ENCODE measurements at places on chromosomes 5 and 9. TPM values are rescaled to one million over a fixed set of nuclear protein-coding genes. Genes with fewer than 3 reads are reported as not detected.

NEUROG1 gene
- not detected for polyA plus RNA-seq

TUSC1 gene
- polyA plus RNA-seq, result 16.2 TPM

- no peak overlapping the region for H3K27ac ChIP-seq
- no peaks in the 10 kb centered on the region for H3K36me3 ChIP-seq
- H3K4me3 ChIP-seq, result no peak overlapping the region
- no peak for DNase-seq
Measured at GRCh38 chr9:15622318-15622971, 69.6 kb downstream of the CCDC171 start.

GPR150 gene
- 0.36 TPM for polyA plus RNA-seq

WDR70 gene
- polyA plus RNA-seq, result 15.4 TPM

CDKN2B gene
- 33.7 TPM for polyA plus RNA-seq

DNA sequence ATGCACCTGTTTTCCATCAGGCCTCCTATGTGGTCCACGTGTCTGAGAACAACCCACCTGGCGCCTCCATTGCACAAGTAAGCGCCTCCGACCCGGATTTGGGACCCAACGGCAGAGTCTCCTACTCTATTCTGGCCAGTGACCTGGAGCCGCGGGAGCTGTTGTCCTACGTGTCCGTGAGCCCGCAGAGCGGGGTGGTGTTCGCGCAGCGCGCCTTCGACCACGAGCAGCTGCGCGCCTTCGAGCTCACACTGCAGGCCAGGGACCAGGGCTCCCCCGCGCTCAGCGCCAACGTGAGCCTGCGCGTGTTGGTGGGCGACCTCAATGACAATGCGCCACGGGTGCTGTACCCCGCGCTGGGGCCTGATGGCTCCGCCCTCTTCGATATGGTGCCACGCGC, 1.7 kb downstream of the PCDHGB1 start:
- no peaks in the 10 kb centered on the region for H3K36me3 ChIP-seq
- no peak overlapping the region for H3K4me3 ChIP-seq
- no peak for DNase-seq
- no peak overlapping the region for H3K27ac ChIP-seq

SLC25A2 gene
- polyA plus RNA-seq, result not detected

LHX2 gene
- polyA plus RNA-seq, result not detected

DNA sequence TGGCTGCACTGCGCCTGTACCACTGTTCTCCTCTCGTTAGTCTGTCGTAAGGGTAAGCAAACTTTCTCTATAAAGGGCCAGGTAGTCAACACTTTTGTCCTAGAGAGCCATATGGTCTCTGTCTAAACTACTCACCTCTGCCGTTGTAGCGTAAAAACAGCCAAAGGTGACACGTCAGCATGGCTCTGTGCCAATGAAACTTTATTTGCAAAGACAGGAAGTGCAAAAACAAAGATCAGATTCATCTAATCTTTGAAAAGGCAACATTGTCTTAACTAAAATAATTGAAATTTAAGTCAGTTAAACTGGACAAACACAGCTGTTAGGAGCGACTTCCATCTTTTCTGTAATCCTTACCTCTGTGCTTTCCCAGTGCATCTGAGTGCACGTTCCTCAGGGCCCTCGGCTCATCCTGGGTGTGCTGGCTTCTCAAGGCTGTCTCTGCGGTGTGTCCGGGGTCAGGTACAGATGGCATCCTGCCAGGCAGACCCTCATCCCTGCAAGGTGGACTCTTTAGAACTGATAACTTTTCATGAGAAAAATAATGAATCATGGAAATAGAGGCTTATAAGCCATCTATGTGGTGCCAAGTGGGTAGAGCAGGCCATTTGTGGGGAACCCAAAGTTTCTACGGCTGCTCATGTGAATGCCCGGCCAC, 35.2 kb upstream of the IRX4 start:
- H3K27ac ChIP-seq, result no peak overlapping the region
- no peaks in the 10 kb centered on the region for H3K4me1 ChIP-seq
- H3K27me3 ChIP-seq, result peaks cover 10% of the 10 kb centered on the region
- H3K36me3 ChIP-seq, result no peaks in the 10 kb centered on the region

SLC36A3 gene
- not detected for polyA plus RNA-seq

GRCh38 chr9:37163299-37163698, 42.9 kb downstream of the ZCCHC7 start:
- H3K36me3 ChIP-seq, result no peaks in the 10 kb centered on the region
- DNase-seq, result no peak
- no peaks in the 10 kb centered on the region for H3K4me1 ChIP-seq
- H3K27ac ChIP-seq, result no peak overlapping the region
- no peaks in the 10 kb centered on the region for H3K27me3 ChIP-seq

DNA sequence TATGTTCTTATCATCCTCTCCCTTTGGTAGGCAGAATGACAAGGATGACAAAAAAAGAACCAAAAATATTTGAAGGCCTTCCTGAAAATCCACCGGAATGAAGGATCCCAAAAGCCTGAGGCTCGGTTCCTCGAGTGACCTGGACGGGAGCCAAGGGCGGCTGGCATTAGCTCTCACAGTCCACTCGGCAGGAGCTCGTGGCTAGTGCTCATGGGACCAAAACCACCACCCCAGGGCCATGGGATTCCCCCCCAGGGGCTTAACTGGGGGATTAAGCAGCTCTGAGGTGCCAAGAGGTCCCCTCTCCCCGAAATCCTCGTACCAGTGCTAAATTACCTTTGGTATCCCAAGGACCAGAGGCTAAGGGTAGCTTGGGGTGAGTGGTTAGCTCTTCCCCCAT, 586 bp upstream of the PDZD2 start:
- peak overlapping the region; percentile 39 for H3K4me3 ChIP-seq
- no peaks in the 10 kb centered on the region for H3K27me3 ChIP-seq
- no peak overlapping the region for H3K27ac ChIP-seq
- peak; percentile 73 for DNase-seq
- no peaks in the 10 kb centered on the region for H3K36me3 ChIP-seq

DNA sequence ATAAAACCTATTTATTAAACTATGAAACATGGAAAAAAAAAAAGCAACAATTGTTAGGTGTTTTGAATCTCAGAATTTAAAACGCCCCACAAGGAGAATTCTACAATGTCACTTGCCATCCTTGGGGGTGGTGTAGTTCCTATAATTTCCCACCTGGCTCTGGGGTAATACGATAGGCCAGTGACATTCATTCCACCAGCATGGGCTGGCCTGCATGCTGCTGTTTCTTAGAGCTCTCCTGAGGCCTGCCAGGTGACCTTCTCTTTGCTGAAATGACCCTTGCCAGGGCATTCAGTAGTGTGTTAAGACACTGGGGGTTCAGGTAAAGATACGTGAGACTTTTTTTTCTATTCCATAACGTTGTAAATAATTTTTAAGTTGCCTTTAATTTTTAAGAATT, 10.0 kb upstream of the ARHGEF28 start:
- no peaks in the 10 kb centered on the region for H3K27me3 ChIP-seq
- H3K4me3 ChIP-seq, result no peak overlapping the region
- DNase-seq, result no peak
- H3K36me3 ChIP-seq, result no peaks in the 10 kb centered on the region
- no peak overlapping the region for H3K27ac ChIP-seq

GRCh38 chr5:144585681-144586080, 415.0 kb downstream of the KCTD16 start:
- no peak overlapping the region for H3K4me3 ChIP-seq
- no peaks in the 10 kb centered on the region for H3K4me1 ChIP-seq
- no peak for DNase-seq
- no peaks in the 10 kb centered on the region for H3K27me3 ChIP-seq
- H3K27ac ChIP-seq, result no peak overlapping the region

- no peaks in the 10 kb centered on the region for H3K27me3 ChIP-seq
- no peak overlapping the region for H3K4me3 ChIP-seq
- no peaks in the 10 kb centered on the region for H3K4me1 ChIP-seq
- H3K27ac ChIP-seq, result no peak overlapping the region
- no peaks in the 10 kb centered on the region for H3K36me3 ChIP-seq
- no peak for DNase-seq
Measured at GRCh38 chr5:56247592-56247991, 14.5 kb upstream of the ANKRD55 start.

GRCh38 chr9:7273575-7273974, 515.8 kb downstream of the KDM4C start:
- H3K4me1 ChIP-seq, result no peaks in the 10 kb centered on the region
- H3K27me3 ChIP-seq, result no peaks in the 10 kb centered on the region
- no peak for DNase-seq
- H3K27ac ChIP-seq, result no peak overlapping the region

Measured in sigmoid colon (tissue), 7 donors.